ENCODE measurements at places on chromosomes 4 and X.

- no peak for DNase-seq
Observed at GRCh38 chr4:129323658-129324057, 227.7 kb downstream of the C4orf33 start.

GRCh38 chr4:110869862-110870572 is 247.1 kb upstream of the PITX2 start:
- DNase-seq = no peak

DNA sequence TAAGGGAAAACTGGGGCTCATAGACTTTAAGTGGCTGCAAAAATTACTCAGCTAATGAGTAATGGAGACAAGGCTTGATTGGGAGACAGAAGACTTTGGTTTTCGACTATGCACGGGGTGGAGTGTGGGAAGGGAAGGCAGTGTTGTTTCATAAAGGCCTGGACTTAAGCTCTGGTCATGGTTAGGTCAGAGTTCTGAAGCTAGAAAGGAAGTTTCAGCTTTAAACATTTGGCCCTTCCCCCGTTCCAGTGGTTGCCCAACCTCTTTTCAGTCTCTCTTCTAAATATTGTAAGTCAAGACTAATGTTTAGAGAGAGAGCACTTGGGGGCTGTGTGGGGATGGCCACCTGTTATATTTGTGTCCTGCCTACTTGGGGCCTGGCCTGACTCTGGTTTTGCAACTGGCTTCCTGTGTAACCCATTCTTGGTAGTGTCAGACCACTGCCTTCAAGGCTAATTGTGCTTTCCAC is 21.0 kb downstream of the MSN start:
- no peak for DNase-seq

- DNase-seq = no peak
Observed at GRCh38 chr4:157014621-157015591, 43.3 kb upstream of the PDGFC start.

- no peak for DNase-seq
Observed at GRCh38 chr4:124918559-124919122, 206.1 kb upstream of the ANKRD50 start.

DNA sequence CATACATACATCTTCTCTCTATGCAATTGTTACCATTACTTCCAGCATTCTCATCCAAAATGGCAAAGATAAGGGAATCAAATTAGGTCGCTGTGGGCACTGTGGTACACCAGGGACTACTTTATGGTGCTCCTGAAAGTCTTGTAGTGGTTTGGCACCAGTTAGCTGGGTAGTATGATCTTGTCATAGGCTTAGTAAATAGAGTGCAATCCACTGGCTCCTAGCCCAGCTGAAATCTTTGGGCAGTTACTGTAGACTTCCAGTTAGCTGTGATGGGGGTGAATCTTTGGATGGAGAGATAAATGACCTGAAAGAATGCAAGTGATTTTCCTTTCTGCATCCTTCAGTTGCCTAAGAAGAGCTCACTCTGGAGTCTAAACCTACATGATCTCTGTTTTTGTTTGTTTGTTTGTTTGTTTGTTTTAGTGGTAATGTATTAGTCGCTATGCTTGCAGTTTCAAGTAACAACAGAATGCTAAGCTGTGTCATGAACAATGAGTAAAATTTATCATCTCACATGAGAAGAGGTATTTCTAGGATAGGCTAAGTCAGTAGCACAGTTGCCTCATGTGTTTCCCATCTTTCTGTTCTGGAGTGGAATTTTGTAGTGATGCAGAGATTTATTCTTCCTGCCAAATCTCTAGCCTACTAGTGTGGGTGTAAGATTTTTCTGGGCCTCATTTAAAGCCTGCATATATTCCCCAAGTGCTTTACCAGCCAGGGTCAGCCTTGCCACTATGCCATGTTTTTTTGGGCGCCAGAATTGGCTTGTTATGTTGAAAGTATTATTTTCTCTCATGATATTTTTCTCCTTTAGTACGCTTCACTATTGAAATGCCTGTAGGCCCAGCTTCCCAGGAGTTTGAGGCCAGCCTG is 24.2 kb downstream of the HERC3 start:
- no peak for DNase-seq

- DNase-seq = no peak
Observed at GRCh38 chr4:1033840-1034551, 22.6 kb downstream of the FGFRL1 start.

DNA sequence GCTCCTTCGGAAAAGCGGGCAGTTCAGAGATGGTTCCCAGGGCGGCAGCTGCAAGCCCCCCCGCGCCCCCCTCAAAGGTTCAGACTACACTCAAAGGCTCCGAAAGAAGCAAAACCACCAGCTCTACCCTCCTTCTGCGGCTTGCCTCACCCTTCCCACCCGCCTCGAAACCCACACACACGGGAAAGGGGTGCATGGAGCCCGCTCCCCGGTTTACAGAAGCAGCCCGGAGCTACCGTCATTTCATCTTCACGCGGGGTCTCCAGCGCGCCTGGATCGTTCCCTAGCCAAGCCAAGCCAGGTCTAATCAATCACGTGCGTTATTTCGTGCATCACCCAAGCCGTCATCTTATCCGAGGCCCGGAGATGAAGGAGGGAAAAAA is 1.2 kb downstream of the NLGN4X start:
- no peak for DNase-seq

DNA sequence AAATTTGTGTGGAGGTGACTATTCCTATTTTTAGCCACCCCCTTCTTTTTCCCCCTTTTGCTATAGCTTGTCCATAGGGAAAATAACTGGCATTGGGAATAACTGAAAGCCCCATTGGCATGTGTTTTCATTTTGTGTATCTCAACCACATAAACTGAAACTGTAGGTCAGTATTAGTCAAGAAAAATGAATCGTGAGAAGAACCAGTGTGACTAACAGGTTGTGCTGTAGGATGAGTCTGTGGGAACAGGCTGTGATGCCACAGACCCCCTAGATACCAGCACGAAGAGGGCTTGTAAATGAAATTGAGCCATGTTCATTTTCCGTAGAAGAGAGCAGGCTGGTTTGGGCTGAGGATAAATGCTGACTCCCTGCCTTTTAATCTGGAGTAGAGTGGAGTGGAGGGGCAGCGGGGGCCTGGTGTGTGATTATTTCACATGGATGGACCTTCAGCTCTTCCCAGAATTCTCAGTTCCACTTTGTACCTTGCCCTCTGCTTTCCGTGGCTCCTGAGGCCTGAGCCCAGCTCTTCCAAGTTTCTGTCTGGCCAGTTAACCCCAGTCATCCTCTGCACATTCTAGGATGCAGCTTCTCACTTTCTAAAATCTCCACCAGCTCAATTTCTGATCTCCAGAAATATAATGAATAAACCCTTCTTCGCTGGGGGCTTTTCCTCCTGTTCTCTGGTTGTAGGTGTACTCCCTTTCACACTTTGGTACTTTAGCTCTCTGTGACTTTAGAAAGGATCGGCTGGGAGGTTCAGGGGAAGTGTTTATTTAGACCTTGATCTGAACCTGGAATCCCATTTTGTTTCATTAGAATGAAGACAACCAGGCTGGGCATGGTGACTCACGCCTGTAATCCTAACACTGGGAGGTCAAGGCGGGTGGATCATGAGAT is 37.3 kb downstream of the DCUN1D4 start:
- no peak for DNase-seq

DNA sequence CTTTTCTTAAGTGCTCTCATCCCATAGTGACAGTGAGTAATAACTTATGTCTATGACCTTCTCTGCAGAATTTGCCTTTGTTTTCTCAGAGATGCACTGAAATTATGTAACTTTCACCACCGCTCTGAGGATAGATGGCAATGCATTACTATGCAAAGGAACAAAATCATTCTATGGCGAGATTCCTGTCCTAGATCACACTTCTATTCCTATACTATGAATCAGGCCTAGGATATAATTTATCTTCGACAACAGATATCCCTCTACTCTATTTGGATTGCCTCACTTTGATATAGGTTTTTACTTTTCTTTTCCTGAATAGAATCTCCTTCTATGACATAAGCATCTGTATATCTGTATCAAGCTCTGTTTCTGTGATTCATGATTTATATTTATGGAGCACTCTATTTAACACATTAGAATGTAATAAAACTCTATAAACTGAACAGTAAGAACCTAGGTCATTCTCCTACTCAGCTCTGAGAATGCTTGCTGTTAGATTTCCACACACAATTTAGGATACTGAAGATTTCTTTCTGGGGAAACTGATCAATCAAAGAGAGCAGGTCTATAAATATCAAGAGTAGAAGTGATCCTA is 1082.3 kb upstream of the ADGRL3 start:
- DNase-seq = no peak

DNA sequence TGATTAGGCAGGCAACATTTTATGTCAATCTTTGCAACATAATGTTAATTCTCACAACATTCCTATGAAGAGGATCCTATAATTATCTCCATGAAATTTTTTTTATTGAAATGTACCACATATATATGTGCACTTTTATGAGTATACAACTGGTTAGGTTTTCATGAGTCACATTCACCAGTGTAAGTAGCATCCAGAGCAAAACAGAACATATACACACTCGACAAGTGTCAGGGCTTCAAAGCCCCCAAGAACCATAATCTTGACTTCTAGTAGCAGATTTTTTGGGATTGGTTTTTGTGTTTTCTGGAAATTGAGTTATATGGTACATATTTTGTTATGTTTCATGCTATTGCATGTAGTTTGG is 62.4 kb downstream of the ARHGAP10 start:
- DNase-seq = no peak

DNA sequence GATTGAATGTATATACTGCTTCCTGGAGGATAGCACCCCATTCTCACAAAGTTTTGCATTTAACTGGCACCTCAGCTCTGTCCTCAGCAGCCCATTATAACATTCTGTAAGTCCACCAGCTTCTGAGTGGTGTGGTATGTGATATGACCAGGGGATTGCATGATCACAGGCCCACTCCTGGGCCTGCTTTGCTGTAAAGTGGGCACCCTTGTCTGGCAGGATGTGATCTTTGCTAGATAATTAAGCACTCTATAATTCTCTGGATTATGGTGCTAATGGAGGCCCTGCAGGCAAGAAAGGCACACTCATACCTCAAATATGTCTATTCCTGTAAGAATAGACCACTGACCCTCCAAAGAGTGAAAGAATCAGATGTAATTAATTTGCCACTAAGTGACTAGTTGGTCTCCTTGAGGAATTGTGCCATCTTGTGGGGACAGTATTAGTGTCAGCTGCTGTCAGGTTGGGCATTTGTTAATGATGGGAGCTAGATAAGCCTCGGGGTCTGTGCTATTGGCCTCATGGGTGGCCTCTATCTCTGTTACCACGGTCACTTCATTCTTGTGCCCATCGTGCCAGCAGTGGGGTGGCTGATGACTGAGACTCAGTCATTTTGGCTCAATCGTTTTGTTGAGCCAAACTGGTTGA is 2.2 kb upstream of the CFI start:
- no peak for DNase-seq

- no peak for DNase-seq
Observed at GRCh38 chr4:163415668-163416067, 57.9 kb downstream of the TKTL2 start.

DNA sequence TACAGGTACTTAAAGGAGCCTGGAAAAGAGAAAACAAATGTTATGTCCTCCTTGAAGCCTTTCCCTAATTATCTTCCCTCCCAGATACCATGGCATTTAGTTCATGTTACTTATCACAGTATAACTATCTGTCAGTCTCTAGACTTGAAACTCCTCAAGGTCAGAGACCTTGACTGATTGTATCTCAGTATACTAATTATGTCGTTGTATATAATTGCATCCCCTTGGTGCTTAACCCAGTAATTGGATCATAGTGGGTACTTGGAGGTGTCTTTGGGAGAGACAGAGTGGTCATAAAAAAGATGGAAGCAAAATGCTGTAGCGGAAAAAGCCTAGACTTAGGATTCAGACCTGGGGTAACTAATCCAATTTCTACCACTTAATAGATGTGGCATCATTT is 8.1 kb downstream of the IGBP1 start:
- no peak for DNase-seq

GRCh38 chr4:128844931-128845330 is 35.4 kb downstream of the JADE1 start:
- DNase-seq = no peak

GRCh38 chr4:8221476-8221875 is 22.4 kb downstream of the SH3TC1 start:
- no peak for DNase-seq

- DNase-seq = no peak
Observed at GRCh38 chrX:122625239-122625638, 558.8 kb upstream of the GRIA3 start.

All from left renal cortex interstitium (tissue), 4 donors.